ENCODE measurements at places on chromosomes 2 and 18. TPM values are rescaled to one million over a fixed set of nuclear protein-coding genes. Genes with fewer than 3 reads are reported as not detected.
A peak's percentile ranks its signal among the peaks of the same experiment; 100 is the strongest.

The SP9 gene
- total RNA-seq, result 0.06 TPM

The PDE11A gene
- total RNA-seq, result not detected

The ERICH2 gene
- total RNA-seq, result not detected

The ARHGAP25 gene
- total RNA-seq, result 0.13 TPM

The ECEL1 gene
- total RNA-seq, result not detected

The NXPH2 gene
- not detected for total RNA-seq

GRCh38 chr2:61431345-61431744 is 39.5 kb downstream of the USP34 start:
- no peak for DNase-seq

DNA sequence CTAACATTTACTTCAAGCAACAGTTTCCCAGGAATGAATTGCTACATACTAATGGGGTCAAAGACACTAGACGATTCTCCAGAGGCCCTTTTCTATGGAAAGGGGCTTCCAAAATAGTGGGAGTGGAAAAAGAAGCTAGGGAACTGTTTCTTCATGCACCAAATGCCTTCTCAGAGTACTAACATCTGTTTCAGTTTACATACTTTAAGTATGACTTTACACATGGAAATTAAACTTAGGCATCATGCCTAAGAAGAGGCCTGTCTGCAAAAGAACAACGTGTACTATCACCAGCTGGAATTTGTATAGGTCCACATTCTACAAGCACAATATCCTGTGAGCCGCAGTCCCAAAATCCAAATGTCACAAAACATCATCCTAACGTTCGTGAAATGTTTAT is 29.4 kb upstream of the WDR75 start:
- peak; percentile 92 for DNase-seq

DNA sequence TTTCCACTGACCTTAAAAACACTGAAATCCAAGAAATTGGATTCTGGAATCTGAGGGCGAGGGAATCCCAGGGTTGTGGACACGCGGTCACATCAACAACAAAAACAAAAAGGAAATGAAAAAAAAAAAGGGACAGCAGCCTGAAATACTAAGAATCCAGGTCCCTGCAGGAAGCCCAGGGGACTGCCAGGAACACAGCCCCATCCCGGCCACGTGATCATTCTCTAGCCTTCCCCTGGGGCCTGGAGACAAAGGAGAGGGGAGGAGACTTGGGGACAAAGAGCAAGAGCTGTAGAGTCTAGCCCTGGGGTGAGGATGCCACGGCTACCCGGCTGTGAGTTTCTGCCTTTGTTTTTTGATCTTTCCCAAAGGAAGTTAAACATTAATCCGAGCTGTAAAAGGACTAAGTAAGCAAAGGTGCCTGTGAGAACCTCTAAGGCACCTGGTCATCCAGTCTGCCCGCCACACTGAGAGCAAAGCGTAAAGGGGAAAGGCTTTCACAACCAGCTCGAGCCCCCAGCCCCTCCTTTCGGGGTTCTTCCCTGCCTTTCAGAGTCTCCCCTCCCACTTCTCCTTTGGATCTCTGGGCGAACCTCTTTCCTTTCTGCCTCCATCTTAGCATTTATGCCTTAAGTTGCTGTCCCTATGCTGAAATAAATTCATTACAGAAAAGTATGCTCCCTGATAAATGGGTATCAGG is 57.9 kb upstream of the MSH2 start:
- DNase-seq, result peak; percentile 67

- DNase-seq, result no peak
Observed at GRCh38 chr18:37420315-37420880, 145.2 kb downstream of the CELF4 start.

GRCh38 chr2:112773556-112773955 is 9.1 kb upstream of the CKAP2L start:
- DNase-seq, result no peak

GRCh38 chr2:209451209-209451834 is 27.5 kb downstream of the MAP2 start:
- DNase-seq, result no peak

- no peak for DNase-seq
Observed at GRCh38 chr2:11398750-11399437, 54.5 kb upstream of the ROCK2 start.

DNA sequence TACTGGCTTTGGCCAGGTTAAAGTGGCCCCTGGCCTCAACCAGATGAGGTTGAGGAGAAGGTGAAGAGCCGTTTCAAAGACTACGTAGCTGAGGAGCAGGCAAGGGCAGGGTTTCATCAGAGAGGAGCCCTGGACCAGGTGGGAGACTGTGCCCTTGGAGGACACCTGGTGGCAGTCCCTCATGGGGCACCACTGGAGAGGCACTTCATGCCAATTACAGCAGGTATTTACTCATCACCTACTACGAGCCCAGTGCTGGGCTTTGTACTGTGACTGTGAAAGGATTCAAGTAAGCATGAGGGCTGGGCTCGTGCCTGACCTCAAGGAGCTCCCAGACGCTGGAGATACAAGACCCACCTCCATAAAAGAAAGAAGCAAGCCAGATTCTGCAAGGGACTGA is 37.6 kb downstream of the SMAD7 start:
- DNase-seq, result no peak

DNA sequence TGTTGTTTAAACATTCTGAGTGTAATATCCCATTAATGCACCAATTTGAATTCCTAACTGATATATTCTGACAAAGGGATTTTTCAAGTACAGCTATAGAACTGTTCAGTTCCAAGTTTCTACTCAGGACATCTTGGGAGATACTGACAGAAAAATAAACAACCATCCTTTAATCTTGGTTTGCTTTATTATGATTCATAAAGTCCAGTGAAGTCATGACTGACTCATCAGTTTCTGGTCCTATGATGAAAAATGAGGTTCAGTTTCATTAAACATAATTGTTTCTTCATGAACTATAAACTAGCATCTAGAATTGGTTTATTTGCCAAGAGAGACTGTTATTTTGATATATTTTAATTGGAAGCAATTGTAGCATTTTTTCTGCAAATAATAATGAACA is 896.2 kb downstream of the CCDC85A start:
- DNase-seq, result peak; percentile 70

- no peak for DNase-seq
Observed at GRCh38 chr2:228144961-228145360, 36.5 kb downstream of the SPHKAP start.

DNA sequence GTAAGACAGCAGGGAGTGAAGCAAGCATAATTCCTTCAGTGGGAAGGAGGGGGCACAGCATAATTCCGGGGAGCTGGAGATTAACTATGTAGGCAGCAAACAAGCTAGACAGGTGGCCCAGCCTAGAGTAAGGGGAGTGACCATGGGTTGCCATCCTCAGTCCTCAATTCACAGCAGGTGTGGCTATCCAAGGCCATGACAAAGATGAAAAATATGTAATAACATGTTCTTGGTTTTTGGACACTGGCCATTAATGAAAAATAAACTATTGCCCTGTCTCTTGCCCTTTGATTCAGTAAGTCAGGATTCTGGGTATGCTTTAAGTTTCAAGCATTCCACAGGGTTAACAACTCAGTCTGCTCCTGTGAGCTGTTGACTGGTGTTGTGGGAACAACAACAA is 65.0 kb downstream of the CYP1B1 start:
- DNase-seq, result peak; percentile 59

All from LHCN-M2 (cell line).